Activated CD4-positive, alpha-beta T cell treated with anti-CD3 and anti-CD28 coated beads, Interleukin-2, amount 50 U/mL, for 16 hours (primary cell): ENCODE measurements at places on chromosomes 4 and X.

DNA sequence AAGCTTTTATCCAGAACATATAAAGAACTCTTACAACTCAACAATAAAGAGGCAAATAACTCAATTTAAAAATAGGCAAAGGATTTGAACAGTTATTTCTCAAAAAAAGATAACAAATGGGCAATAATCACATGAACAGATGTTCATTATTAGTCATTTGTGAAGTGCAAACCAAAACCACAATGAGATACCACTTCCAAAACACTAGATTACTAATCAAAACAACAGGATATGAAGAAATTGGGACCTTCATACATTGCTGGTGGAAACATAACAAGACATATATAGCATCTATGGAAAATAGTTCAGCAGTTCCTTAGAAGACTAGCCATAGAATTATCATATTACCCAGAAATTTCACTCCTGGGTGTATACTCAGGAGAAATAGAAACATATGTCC, 224.6 kb downstream of the FBXO8 start:
- peak; percentile 31 for DNase-seq

- peak; percentile 62 for DNase-seq
Observed at GRCh38 chrX:110146521-110146920, 143.6 kb downstream of the TMEM164 start.

- no peak for DNase-seq
Observed at GRCh38 chrX:20432048-20432447, 165.3 kb upstream of the RPS6KA3 start.

DNA sequence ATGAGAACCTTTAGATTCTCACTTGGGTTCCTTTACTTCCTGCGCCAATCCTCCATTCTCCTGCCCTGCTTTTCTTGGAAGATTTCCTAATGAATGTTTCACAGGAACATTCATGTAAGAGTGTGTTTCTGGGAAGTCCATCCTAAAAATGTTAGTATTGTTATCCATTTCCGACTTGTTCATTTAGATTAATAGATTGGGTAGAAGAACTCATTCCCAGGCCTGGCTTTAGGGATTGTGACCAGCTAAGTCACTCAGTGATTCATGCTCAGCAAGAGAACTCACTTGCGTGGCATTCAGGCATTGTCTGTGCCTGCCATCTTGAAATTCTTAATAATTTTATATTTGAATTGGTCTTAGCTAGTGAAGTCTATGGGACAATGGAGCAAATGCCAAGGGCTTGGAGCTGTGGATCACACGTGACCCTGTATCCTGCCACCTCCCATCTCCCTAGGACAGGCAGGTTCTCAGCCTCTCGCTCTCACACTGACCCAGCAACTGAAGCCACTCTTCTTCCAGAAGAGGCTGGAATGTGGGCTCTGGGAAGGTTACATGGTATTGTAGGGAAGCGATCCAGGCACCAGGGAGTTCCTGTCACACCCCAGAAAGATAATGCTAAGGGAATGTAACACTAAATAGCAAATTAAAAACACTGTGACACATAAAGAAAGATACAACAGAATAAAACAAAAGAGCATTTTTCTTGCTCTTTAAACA, 562.1 kb downstream of the TMA16 start:
- DNase-seq: no peak

DNA sequence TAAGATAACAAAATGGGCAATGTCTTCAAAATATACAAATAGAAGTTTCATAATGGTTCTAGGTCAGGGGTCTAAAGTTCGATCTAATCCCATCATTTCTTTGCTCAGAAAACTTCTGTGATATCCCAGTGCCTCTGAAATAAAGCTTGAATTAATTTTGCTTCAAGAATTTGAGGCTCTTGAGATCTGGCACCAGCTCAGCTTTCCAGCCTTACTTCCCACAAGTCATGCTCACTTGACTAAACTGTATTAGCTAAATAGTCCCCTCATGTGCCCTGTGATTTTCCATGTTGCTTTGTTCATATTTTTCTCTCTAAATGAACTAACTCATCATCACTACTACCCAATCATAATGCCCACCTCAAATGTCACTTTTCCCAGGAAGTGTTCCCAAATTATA, 50.8 kb upstream of the MBNL3 start:
- DNase-seq: no peak

DNA sequence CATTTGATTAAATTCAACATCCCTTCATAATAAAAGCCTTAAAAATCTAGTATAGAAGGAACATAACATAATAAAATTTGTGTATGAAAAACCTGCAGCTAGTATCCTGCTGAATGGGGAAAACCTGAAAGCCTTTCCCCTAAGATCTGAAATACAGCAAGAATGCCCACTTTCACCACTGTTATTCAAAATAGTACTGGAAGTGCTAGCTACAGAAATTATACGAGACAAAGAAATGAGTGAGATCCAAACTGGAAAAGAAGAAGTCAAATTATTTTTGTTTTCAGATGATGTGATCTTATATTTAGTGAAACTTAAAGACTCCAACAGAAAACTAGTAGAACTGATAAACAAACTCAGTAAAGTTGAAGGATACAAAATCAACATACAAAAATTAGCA, 152.9 kb downstream of the RTL3 start:
- DNase-seq: no peak

DNA sequence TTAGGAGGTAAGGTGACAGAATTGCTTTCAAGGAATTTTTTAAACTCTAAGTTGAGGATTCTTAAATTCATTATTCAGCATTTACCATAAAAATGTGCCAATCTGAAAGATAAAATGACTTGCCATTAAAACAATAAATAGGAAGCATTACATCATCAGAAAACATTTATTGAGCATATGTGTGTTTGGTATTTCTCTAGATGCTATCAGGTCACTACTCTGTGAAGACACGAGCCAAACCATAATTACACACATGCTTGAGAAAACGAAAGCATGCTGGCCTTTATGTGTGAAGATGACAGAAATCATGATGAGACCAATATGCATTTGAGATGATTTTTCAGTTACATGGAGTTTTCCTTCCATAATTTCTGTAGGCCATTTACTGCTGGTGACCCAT, 12.3 kb upstream of the IL21 start:
- DNase-seq: peak; percentile 58

GRCh38 chrX:45801554-45801953, 600.9 kb upstream of the DIPK2B start:
- DNase-seq: peak; percentile 62

GRCh38 chrX:48493890-48494364, 14.9 kb upstream of the PORCN start:
- no peak for DNase-seq

- DNase-seq: no peak
Observed at GRCh38 chr4:140343303-140343702, 30.1 kb upstream of the SCOC start.

GRCh38 chr4:83894831-83895230, 358.9 kb downstream of the GPAT3 start:
- no peak for DNase-seq

GRCh38 chr4:29046781-29047180, 1673.4 kb upstream of the PCDH7 start:
- no peak for DNase-seq

GRCh38 chr4:184648313-184649025, 778 bp downstream of the CASP3 start:
- peak; percentile 53 for DNase-seq

GRCh38 chrX:55340896-55341433, 76.2 kb upstream of the PAGE3 start:
- DNase-seq: no peak

- DNase-seq: no peak
Observed at GRCh38 chr4:182825003-182825402, 92.2 kb downstream of the DCTD start.

GRCh38 chrX:103722505-103722904, 11.8 kb downstream of the TMEM31 start:
- no peak for DNase-seq

DNA sequence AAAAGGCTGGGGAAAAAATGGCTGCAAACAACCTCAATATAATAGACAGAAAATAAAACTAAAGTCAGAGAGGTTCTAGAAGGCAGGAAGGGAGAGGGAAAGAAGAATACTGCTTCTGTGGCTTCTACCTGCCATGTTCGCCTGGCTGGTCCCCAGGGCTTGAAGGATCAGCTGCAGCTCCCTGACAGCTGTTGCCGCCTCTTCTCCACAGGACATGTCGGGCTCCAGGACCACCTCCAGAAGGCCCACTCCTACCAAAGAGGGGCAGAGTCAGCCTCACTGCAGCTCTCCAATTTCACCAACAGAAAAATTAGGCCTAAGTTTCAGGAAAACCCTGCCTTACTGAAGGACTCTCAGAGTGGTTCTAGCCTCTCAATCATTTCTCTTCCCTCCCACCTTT, 44.9 kb downstream of the GATB start:
- DNase-seq: no peak

- no peak for DNase-seq
Observed at GRCh38 chr4:98262431-98262830, 1.2 kb downstream of the RAP1GDS1 start.

DNA sequence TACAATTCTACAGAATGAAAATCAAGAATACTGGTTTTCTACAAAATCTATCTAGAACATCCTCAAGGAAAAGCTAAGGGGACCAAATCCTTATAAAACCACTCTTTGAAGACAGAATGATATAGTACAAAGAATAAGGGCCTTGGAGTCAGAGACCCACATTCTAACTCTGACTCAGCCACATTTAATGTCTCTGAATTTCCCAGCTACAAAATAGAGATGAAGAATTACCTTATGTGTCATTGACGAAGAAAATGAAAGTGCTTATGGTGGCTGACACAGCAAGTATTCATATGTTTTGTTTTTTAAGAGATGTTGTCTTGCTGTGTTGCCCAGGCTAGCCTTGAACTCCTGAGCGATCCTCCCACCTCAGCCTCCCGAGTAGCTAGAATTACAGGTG, 35.9 kb upstream of the CXorf38 start:
- DNase-seq: peak; percentile 4

- DNase-seq: no peak
Observed at GRCh38 chrX:111101580-111101979, 5.6 kb downstream of the PAK3 start.

GRCh38 chrX:2492531-2493218, 8.1 kb downstream of the DHRSX start:
- DNase-seq: no peak

- no peak for DNase-seq
Observed at GRCh38 chr4:109826719-109827118, 1.1 kb upstream of the RRH start.

DNA sequence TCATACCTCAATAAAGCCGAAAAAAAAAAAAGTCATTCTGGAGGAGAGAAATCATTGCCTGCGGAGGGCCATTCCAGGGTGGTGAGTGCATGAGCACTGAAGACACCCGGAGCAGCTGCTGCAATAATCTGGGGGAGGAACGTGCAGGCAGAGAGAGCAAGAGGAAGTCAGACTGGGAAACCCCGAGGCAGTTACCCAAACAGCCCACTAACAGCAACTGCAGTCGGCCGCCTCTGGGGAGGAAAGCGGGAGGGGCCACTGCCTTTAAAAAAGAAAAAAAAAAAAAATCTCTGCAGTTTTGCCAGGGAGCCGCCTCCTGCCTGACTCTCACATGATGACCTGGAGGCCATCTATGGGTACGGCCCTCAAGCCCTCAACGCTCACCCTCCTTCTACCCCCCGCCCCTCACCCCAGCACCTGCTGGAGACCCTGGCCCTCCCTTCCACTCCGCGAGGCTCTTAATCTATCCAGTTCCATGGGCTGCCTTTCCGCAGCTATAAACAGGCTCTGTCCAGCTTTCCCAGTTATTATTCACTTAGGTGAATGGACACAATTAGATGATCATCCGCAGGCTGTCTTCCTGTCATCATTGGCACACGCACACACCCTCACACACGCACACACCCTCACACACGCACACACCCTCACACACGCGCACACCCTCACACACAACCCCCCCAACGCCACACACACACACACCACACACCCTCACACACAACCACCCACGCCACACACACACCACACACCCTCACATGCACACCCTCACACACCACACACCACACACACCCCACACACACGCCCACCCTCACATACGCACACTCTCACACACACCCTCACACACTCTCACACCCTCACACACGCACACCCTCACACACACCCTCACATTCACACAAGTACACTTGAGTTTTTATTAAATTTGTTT, 3.4 kb upstream of the AVPR2 start:
- peak; percentile 72 for DNase-seq

- DNase-seq: no peak
Observed at GRCh38 chr4:185396724-185397385, at the start of gene ANKRD37. Gene ANKRD37, plus strand, starts transcription at chr4:185396841. Its CDS starts 83 bp downstream, at chr4:185396924.

GRCh38 chr4:185122681-185123345, 20.3 kb upstream of the SLC25A4 start:
- no peak for DNase-seq

DNA sequence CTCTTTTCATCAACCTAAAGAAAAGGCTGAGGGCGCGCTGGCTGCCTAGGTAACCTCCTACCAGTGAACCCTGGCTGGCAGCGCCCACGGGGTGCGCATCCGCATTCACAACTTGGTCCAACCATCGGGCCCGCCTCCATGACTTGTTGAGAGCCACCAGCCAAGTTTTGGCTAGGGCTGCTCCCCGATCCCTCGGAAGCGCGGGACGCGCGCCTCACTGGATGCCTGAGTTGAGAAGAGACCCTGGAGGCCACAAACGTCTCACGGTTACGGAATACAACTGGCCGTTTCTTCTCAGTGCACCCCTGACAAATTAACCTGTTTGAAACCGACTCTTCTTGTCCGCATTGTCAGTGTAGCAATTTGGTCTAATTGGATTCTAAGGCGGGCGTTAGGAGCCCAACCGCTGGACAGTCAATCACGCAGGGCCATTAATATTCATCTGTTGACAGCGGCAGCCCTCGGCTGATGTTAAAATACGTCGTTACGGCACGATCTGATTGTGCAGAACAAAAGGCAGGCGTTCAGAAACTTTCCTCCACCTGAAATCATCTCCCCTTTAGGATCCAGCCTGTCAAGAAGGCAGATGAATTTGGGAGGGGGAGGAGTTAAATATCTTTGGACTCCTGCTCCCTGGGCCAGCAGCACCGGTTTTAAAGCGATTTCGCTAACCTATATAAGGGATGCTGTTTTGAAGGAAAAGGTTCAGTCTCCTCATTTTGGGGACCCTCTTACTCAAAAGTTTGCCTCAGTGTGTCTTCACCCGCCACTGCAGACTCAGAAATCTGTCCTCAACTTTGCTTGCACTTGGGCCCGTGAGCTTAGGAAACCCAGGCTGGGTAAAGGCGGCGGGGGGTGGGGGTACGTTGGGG, 1.2 kb downstream of the GPC3 start:
- DNase-seq: no peak

DNA sequence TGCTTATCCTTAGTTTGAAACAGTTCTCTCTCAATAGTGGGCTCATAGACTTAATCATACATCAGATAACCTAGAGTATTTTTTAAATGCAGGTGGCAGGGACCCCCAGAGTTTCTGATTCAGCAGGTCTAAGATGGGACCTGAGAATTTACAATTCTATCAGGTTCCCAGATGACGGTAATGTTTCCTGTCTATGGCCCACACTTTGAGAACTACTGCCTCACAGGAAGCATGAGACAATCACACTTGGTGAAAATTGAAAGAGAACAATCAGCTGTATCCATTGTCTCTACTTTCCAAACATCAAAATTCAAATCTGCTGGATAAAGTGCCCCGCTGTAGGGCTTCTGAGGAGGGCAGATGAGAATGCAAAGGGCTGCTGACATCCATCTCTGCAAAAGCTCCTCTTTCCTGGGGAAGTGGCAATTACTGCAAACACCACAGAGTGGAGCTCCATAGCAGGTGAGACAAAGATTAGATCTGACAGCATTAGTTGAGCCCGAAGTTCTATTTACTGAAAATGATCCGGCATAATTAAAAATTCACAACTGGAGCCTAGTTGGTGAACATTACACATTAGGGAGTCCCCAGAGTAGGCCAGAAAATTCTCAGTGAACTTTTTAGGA, 187.8 kb upstream of the MBNL3 start:
- peak; percentile 11 for DNase-seq

- no peak for DNase-seq
Observed at GRCh38 chr4:89301003-89301402, 6.6 kb downstream of the GPRIN3 start.
